Activated CD8-positive, alpha-beta memory T cell treated with anti-CD3 and anti-CD28 coated beads for 48 hours (primary cell): ENCODE measurements at places on chromosomes 16 and 17.

DNA sequence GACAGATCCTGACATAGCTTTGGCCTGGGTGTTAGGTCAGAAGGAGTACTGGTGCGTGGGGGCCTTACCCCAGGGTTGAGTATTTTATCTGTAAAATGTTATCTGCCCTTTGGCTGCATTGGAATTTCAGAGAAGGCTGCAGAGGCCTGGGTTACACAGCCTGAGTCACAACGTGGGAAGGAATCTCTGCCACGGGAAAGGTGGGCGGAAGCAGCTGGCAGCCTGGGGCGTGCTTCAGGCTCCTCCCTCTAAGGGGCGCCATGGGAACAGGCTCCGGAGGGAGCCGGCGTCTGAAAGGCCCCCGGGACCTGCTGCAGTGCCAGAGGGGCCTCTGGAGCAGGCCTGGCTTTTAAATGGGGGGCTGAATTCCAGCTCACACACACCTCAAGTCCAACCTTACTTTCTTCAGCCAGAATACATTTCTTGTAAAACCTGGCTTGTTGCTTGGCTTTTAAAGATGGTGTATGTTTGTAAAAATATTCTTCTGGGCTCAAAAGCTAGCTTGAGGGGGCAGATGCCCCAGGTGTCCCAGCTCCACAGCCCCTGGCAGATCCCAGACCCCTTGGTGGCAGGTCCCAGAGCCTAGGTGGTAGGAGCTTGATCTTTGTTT, 142.2 kb downstream of the RAB11FIP4 start:
- no peak for DNase-seq

- no peak for DNase-seq
Observed at GRCh38 chr17:10793816-10794215, 10.1 kb downstream of the TMEM238L start.

DNA sequence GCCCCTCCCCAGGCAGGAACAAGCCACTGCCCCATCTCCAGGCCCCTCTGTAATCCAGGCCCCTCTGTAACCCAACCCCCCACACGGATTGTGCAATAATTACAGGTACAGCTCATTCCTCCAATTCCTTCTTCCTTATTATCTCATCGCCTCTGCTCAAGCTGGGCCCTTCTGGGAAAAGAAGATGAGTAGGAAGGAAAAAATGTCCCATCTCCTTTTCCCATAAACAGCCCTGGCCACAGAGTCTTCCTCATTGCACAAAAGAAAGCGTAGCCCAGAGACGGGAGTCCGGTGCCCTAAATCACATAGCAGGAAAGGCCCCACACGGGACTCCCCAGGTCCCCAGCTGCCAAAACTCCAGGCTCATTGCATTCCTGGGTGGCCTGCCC, 3.6 kb upstream of the LITAFD start:
- no peak for DNase-seq

GRCh38 chr16:78689536-78689935, 590.1 kb downstream of the WWOX start:
- DNase-seq, result no peak

DNA sequence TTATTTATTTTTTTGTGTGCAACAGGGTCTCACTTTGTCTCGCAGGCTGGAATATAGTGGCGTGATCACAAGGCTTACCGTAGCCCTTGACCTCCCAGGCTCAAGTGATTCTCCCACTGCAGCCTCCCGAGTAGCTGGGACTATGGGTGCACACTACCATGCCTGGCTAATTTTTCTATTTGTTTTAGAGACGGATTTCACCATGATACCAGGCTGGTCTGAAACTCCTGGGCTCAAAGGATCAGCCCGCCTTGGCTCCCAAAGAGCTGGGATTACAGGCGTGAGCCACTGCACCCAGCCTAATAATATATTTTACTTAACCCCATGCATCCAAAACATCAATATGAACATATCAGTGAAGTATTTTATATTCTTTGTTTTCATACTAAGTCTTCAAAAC, 2.0 kb downstream of the CCDC200 start:
- no peak for DNase-seq

- DNase-seq, result peak; percentile 45
Observed at GRCh38 chr16:66604376-66605176, at the start of gene CMTM3. TSS of gene CMTM3 (plus strand) at chr16:66604704. CDS start at chr16:66604806, 102 bp downstream.

DNA sequence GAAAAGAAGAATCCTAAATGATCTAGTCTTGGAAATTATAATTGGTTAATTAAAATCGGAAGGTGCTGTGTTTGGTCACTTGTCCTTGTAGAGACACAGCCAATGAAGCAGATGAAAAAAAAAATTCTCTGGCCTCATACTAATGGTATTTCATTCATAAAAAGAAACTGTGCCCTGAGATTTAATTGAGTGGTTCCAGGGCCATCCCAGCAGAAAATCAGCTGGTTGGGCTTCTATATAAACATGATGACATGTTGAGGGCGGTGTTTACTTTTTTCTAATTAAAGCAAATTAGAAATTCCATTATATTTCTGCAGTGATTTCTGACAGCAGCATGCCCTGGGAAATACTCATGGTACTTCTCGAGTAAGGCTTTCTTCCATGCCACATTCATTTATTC, 191.9 kb upstream of the KCNJ16 start:
- no peak for DNase-seq

DNA sequence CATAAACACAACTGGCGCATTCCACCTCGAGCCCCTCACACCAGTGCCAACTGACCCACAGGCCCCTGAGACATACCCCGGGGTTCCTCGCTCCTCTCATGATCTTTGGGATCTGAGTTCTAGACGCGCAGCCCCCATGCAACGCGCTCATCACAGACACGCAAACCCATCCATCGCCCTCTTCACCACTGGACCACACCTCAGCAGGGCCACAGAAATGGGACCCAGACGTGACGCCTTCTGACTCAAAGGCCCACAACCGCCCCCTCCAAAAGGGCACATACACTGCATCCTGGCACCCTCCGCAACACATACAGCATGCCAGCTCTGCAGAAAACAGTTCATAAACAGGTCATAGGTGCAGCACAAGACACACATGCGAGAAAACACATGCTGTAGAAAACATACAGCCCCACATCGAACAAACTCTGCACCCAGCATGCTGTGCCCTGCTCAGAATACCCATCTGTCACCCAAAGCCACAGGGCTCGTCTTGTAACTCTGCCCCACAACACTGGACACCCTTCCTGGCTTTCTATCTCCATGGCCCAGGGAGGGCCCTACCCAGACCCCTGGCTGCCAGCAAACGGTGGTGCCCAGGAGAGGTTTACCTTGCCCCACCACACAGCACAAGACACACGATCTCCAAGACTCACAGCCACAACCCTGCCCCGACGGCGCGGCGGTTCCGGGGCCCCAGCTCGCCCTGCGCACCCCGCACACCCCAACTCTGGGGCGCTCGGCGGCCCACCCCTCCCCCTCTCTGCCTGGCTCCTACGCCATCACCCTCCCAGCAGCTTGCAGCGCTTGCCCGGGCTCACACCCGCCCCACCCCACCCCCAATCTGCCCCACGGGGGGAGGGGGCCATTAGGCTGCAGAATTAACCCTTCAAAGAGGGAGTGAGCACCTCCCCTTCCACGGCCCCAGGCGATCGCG, 887 bp downstream of the ZBTB4 start:
- no peak for DNase-seq

- DNase-seq, result peak; percentile 20
Observed at GRCh38 chr17:488993-489757, 136.6 kb upstream of the RPH3AL start.
